ENCODE measurements at places on chromosomes 13 and 19.

DNA sequence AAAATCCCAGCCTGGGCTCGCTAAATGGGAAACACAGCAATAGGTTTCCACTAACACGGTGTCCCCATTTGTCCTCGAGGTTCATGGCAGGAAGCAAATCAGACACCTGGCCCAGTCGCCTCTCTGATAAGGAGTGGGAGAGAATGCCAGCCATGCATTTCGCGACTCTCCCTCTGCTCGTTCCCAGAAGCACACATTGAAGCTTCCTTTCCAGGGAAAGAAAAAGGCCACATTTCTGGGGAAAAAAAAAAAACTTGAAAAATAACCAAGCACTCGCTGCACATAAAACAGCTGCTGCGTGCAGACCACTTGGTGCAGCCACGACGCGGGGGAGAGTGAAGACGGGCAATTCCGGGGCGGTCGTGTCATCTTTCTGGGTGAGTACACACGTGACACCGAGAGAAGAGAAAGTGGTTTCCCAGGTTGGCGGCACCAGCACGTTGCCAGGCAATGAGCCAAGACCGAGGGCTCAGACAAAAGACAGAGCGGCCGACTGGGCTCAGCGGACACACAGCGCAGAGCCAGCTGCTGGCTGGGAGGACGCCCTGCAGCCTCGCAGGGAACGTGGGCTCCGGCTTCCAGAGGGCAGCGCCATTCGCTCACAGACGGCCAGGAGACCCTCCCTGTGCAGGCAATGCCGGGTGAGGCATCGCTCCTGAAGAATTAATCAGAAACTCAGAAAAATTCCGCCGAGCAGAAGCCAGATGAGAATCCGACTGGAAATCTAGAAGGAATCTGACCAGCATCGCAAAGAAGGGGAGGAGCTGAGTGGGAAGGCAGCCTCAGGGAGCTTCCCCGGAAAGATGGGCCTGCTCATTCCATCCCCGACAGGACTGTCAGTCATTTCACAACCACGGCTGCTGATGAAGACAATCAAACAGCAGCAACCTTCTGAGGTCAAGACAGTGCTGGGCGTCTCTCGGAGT lies 83.2 kb upstream of the IRS2 start:
- DNase-seq = peak; percentile 85

GRCh38 chr13:53648673-53649072 lies 620.1 kb downstream of the OLFM4 start:
- DNase-seq = no peak

- peak; percentile 17 for DNase-seq
Measured at GRCh38 chr19:39805104-39805503, 26.4 kb downstream of the LEUTX start.

- DNase-seq = no peak
Measured at GRCh38 chr13:59519819-59520218, 643.9 kb downstream of the DIAPH3 start.

DNA sequence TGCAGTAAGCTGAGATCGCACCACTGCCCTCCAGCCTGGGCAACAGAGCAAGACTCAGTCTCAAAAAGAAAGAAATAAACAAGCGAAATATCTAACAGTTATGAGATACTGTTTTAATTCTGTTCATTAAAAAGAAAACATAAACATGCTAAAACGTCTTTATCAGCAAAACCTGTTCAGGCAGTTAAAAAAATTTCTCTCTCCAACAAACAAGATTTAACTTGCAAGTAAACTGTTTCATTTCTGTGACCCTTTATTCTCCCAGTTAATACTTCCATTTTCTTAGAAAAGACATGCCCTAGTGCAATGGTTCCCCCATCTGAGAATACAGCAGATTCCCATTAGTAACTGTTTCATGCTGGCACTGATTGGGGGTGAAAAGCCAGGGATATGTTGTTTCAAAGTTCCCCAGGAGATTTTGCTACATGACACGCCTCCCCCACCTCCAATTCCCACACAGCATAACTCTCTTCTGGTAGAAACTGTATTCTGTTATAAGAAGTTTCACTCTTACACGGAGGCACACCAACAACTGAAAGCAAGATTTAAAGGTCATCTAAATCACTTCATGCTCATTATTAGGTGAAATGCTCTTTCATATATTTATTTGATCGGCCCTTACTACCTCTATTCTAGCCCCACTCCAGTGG lies 24.4 kb downstream of the ELF1 start:
- no peak for DNase-seq

All from esophagus muscularis mucosa (tissue), 4 donors.